ENCODE measurements at places on chromosomes 6 and 20.

GRCh38 chr6:165849534-165850430 is 186.7 kb upstream of the PDE10A start:
- DNase-seq = peak; percentile 80

DNA sequence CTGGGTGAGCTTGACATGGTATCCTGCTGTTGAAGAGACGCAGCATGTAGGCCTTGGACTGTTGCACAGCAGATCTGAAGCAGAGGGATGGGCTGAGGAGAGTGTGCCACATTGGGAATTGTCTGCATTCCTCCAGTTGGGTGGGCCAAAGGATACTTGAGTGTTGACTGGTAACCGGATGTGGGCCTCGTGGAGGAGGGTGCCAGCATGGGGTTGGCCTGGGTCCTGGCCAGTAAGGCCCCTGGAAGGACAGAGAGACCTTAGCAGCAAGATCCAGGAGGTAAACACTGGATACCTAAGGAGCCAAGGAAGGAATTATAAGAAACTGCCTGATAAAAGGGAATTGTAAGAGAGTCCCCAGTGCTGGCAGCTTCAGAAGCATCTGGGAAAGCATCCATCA is 76.9 kb downstream of the FIG4 start:
- no peak for DNase-seq

- DNase-seq = no peak
Observed at GRCh38 chr20:58466729-58467571, 48.2 kb downstream of the APCDD1L start.

DNA sequence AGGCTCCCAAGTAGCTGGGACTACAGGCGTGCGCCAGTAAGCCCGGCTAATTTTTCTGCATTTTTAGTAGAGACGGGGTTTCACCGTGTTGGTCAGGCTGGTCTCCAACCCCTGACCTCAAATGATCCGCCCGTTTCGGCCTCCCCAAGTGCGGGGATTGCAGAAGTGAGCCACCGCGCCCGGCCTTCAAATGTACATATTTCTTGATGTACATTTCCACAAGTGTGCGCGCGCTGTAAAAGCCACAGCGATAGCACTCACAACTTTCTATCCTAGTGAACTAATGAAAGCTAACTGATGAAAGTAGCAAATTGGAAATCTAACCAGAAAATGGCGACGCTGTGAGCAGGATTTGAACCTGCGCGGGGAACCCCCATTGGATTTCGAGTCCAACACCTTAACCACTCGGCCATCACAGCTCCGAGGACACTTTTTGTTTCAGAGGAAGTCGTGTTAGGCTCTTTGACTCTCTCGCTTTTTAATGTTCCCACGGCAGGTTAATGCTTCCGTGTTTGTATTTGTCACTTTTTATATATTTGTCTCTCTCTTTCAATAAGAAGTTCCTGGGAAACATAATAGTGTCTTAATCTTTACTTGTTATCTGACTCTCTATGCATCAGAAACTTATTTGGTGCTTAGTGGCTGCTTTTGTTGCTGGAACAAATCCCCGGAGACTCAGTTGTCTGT is 199.4 kb upstream of the ZNF184 start:
- DNase-seq = no peak

DNA sequence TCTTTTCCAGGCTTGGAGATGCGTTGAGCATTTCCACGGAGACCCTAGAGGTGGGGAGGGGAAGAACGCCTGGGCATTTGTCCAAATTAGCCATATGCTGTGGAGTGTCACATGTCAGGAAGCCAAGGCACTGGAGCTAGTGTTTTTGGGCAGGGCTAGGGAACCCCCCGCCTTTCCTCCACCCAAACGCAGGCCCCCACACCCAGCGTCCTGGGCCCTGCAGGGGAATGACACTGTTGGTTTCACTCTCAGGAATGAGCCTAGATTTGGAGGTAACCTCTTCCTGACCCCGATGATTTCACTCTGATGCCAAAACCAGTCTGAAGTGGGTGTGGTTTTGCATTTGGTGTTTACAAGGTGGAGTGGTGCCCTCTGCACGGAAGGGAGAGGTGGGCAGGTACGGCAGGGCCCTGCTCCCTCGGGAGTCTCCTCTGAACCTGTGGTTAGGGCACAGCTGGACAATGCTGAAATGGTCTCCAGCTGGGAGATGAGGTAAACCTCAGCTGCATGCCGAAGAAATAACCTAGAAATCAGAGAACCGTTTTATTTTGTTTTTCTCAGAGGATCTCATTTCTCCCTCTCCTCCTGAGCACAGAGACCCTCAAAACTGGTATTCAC is 29.5 kb downstream of the MTHFD1L start:
- DNase-seq = no peak

DNA sequence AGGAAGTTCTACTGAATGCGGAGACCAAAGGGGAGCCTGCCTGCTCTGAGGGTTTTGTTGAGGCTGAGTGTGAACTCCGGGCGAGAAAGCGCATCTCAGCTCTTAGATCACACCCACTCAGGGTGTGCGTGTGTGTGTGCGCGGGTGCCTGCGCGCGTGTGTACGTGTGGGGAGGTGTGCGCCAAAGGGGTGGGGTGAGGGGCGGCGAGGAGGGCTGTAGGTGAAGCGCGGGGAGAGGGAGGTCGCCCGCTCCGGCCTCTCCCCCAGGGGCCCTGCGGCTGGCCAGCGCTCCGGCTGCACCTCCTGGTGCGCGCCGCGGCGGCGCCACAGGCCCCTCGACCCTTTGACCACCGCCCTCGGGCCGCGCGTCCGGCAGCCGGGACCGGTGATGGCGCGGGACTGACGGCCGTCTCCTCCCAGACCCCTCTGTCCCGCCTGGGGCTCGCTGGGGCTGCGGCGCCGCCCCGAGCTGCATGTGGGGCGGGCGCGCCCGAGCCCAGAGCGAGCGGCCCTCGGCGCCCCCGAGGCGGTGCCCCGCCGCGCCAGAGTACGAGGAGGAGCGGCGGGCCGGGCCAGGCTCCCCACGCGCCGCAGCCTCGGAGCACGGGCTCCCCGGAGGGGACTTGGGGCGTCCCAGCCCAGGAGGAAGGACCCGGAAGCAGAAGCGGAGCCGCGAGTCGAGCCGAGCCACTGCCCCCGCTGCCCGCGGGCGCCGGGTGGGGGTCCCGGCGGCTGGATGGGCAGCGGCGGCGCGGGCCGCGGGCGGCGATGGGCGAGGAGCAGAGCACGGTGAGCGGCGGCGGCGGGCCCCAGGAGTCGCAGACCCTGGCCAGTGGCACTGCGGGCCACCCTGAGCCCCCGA is at the start of gene RNF217:
TSS of gene RNF217 (plus strand) at position 661 of the 862 bp plus-strand sequence. CDS start at position 769, 108 bp downstream.
- DNase-seq = peak; percentile 80

DNA sequence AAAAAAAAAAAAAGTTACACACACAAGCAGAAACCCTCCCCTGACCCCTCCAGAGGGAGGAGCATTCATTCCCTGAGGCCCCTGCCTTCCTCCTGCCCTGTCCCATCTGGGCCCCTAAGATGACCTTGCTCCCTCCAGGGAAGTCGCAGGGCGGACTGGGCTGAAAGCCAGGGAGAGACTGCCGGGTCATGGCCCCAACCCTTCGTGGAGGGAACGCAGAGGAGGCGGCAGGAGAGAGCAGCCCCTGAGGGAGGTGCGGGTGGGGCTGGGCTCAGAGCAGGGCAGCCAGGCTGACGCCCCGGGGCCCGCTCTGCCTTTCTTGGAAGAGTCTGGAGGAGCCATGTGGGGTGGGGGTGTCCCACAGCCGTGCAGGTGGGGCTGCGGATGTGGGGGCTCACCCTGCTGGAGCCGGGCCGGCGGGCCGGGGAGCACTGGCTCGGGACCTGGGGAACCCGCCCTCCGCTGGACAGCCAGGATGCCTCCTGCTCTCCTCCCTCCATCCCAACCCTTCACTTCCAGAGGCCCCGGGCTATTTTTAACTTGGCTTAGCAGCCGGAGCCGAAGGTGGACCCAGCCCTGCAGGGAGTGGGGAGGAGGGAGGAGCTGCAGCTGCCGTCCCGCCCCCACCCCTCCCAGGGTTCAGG is 15.0 kb upstream of the ABHD16B start:
- DNase-seq = no peak

DNA sequence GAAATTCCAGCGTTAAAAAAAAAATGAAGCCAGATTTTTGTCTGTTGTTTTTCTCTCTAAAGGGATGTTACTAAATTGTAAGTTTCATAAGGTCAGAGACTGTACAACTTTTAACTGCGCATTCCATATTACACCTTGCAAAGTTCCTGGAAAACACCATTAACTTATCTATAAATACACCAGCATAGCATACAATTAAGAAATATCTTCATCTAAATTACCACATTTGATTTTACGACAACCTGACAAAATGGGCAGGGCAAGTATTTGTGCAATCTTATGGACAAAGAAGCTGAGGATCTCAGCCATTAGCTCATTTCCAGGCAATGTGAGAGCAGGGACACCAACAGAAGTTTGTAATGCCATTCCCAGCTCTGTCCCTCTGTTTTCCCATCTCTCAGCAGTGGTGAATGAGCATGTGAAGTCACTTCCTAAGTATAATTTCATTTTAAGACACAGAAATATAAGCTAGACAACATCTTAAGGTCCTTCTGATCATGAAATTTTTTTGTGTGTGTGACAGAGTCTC is 12.9 kb upstream of the GCM1 start:
- DNase-seq = no peak

DNA sequence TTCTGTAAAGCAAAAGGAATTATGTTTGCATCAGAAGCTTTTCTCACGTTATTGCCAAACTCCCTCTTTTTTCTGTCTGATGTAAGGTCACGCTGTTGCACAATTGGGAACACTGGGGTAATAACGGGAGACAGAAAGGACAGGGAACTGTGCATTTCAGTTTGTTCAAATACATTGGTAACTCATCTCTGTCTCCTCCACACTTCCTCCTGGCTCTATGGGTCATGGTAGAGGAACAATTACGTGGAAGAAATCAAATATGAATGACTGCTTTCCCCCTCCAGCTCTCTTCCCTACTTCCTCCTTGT is 132.2 kb upstream of the TNFAIP3 start:
- no peak for DNase-seq

- no peak for DNase-seq
Observed at GRCh38 chr6:42028234-42029061, 21.9 kb upstream of the TAF8 start.

- DNase-seq = peak; percentile 74
Observed at GRCh38 chr20:41392871-41393704, 26.5 kb upstream of the EMILIN3 start.

DNA sequence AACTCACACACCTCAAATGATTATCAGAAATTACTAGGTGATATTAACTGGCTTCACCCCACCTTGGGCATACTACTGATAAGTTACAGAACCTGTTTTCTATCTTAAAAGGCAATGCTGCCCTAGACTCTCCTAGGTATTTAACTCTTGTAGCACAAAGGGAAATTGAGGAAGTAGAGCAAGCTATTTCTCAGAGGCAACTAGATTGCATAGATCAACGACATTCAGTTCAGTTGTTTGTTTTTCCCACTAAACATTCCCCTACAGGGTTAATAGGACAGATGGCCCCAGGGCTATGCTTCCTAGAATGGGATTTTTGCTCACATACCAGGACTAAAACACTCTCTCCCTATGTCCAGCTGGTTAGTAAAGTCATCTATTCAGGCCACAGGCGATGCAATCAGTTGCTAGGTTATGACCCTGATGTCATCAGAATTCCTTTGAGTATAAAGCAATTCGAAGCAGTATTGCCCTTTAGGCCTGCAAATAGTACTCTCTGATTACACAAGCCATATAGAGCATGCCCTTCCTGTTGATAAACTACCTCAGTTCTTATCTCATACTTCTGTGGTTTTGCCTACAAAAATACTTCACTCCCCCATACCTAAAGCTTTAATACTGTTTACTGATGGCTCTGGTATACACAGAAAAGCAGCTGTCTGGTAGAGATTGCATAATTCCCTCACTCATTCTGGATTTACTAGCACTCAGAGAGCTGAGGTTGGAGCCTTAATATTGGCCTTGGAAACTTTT is 67.4 kb upstream of the ASCC3 start:
- DNase-seq = no peak

DNA sequence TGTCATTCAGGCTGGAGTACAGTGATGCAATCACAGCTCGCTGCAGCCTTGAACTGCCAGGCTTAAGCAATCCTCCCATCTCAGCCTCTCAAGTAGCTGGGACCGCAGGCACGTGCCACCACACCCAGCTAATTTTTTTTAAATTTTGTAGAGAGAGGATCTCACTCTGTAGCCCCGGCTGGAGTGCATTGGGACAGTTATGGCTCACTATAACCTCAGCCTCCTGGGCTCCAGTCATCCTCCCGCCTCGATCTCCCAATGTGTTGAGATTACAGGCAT is 86.5 kb downstream of the SERAC1 start:
- no peak for DNase-seq

DNA sequence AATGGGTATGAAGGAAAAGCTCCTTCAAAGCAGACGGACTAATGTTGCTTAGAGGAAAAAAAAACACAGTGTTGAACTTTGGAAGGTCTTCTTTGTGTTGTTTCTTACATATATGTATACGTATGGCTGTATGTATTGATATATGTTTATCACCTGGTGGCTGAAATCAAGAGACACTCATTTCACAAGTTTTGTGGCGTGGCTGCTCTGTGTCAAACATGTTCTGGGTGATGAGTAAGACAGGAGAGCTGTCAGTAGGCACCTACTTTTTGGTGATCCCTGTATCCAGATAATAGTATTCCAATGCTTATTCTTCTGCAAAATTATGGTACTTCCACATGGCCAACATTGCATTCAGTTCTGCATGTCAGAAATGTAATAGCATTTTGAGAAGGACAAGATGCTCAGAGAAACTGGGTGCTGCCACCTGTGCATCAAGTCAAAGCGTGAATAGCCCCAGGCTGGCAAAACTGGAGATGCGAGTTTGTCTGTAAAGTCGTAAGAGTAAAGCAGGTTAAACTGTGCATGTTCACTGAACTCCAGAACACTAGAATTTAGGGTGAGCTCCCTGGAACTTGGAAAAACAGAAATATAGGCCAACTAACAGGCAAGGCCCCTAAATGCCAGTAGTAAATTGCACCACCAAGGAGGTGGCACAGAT is 67.9 kb downstream of the ARMC2 start:
- no peak for DNase-seq

GRCh38 chr20:52012079-52012478 is 179.5 kb downstream of the ZFP64 start:
- no peak for DNase-seq

DNA sequence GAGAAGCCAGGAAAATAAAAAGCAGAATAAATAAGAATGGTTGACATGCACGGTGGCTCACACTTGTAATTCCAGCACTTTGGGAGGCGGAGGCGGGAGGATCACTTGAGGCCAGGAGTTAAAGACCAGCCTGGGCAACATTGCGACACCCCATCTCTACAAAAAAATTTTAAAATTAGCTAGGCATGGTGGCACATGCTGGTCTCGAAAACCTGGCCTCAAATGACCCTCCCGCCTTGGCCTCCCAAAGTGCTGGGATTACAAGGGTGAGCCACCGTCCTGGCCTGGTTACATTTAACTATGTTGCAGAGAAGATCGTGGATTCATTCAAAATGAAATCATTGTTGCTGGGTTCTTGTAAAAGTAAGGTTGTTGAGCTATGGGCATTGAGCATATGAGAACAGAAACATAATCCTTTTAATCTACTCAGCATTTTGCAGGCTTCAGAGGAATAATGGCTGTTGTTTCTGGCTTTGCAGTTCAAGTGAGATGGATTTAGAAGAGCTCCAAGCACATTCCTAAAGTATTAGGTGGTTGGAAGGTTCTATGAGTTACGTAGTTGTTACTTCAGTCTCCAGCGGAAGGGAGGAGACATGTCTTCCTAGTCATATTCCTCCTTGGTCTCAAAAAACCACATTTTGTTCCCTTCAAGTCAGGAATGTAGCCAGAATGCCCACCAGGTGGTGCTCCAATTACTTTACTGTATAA is 45.6 kb upstream of the RAB23 start:
- no peak for DNase-seq

Measured in putamen (tissue), 1 donor.